ENCODE measurements at places on chromosomes 2 and 18.

- peaks cover 9% of the 10 kb centered on the region for H3K4me1 ChIP-seq
- peak overlapping the region; percentile 70 for H3K27ac ChIP-seq
- no peaks in the 10 kb centered on the region for H3K27me3 ChIP-seq
Observed at GRCh38 chr18:74733598-74733997, 135.9 kb downstream of the ZNF407 start.

- no peak overlapping the region for H3K4me3 ChIP-seq
- no peak for DNase-seq
- H3K27me3 ChIP-seq, result no peaks in the 10 kb centered on the region
- no peaks in the 10 kb centered on the region for H3K4me1 ChIP-seq
Observed at GRCh38 chr18:68500556-68500955, 214.4 kb downstream of the TMX3 start.

GRCh38 chr2:104945866-104946265 is 92.0 kb downstream of the POU3F3 start:
- H3K4me1 ChIP-seq, result no peaks in the 10 kb centered on the region
- H3K36me3 ChIP-seq, result no peaks in the 10 kb centered on the region
- H3K27ac ChIP-seq, result no peak overlapping the region
- H3K27me3 ChIP-seq, result peaks cover 13% of the 10 kb centered on the region

- H3K4me3 ChIP-seq, result no peak overlapping the region
- no peak for DNase-seq
- no peaks in the 10 kb centered on the region for H3K27me3 ChIP-seq
- H3K36me3 ChIP-seq, result no peaks in the 10 kb centered on the region
- no peak overlapping the region for H3K27ac ChIP-seq
Observed at GRCh38 chr18:24022161-24022560, 7.6 kb downstream of the TTC39C start.

DNA sequence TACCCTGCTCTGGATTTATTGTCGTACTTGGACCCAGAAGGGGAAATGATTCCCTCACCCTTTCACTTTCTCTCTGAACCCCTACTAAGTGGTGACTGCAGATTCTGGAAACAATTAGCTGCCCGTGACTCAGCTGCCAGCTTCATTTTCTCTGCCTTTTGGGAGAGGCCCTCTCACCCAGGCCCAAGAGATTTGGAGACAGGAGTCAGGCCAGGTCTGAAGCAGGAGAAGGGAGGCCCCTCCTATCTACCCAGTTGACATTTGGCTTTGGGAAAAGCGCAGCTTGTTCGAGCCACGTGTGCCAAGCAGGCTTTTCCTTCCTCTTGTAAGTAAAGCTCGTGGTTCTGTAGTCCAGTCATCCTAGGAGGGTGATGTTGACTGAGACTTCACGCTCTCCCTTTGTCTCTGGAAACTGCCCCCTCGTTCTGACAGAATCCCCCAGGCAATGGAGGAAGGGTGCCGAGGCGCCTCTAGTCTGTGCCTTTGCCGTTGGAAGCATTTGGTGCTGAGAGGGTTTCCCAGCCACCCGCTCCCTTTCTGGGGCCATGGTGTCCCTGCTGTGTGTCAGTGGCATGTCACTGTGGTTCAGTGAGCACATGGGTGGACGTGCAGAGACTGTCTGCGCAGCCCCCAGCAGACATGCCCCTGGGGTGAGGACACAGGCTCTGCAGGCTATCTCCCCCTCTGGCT is 8.6 kb downstream of the OXER1 start:
- no peak for DNase-seq
- no peaks in the 10 kb centered on the region for H3K27me3 ChIP-seq
- H3K36me3 ChIP-seq, result peaks cover 21% of the 10 kb centered on the region

DNA sequence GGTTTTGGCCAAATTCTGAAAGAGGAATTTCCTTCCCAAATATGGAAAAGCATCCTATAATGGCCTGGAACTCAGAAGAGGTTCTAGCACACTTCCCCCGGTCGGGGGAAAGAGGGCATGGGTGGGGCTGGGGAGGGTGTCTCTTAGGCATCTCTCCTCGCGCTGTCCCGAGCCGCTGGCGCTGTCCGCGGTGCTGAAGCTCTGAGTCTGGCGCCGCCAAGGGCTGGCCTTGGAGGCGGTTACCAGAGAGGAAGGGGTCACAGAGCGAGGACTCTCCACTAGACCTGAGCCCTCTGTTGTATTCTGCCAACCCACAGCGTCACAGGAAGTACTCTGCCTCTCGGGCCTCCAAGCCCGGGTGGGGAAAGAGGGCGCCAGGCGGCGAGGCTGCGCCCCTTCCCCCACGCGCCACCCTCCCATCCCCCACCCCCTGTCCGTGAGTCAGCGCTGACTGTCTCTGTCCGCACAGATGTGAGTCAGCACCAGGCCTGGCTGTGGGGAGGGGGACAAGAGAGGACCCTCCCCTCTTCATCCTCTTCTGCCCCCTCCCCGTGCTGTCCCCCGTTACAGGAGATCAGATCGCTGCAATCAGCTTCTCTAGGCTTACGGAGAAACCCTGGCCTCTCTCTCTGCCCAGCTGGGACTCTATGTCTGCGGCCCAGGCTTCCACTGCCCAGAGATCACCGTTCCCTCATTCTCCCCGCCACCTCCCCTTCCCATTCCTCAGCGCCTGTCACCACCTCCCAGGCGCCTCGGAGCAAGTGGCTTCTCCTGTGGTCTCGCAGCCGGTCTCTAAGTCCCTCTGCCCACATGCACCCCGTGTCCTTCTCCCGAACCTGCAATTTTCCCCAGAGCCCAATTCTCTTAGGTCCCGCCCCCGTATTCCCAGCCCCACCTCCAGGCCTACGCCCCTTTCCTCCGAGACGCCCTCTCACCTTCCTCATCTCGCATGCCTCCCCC is 779 bp downstream of the PTPRN start:
- DNase-seq, result peak; percentile 47
- no peak overlapping the region for H3K4me3 ChIP-seq
- H3K4me1 ChIP-seq, result no peaks in the 10 kb centered on the region
- H3K27me3 ChIP-seq, result peaks cover 43% of the 10 kb centered on the region
- H3K27ac ChIP-seq, result no peak overlapping the region

GRCh38 chr2:164910101-164910899 is 45.0 kb downstream of the SLC38A11 start:
- peak; percentile 84 for DNase-seq
- H3K4me3 ChIP-seq, result no peak overlapping the region
- H3K27me3 ChIP-seq, result no peaks in the 10 kb centered on the region
- H3K27ac ChIP-seq, result peak overlapping the region; percentile 95
- peaks cover 53% of the 10 kb centered on the region for H3K4me1 ChIP-seq

DNA sequence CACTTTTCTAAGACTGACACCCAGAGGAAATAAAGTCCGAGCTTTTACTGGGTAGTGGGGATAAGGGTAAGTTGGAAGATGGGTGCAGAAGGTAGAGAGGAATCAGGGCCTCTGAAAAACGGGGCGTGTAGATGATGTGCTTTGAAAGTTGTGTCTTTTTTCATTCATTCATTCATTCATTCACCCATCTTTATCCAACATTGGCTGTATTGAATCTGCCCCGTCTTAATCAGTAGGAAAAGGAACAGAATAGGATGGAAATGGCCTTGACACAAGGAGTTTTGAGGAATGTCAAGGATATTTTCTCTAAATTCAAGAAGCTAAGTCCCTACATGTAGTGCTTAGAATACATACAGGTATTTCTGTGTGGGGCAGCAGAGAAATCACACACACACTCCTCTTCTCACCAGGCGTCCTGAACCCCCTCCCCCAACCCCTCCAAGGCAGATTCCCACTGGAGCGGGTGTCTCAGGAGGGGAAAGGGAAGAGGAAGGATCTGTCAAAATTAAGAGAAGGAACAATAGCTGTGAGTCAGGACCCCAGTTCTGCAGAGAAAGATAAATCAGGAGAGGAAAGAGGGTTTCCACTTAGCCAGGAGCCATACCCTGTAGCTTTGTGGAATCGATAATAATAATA is 13.9 kb downstream of the DYSF start:
- no peaks in the 10 kb centered on the region for H3K36me3 ChIP-seq
- no peak overlapping the region for H3K27ac ChIP-seq
- peak overlapping the region; percentile 45 for H3K4me3 ChIP-seq
- no peak for DNase-seq
- H3K4me1 ChIP-seq, result no peaks in the 10 kb centered on the region

DNA sequence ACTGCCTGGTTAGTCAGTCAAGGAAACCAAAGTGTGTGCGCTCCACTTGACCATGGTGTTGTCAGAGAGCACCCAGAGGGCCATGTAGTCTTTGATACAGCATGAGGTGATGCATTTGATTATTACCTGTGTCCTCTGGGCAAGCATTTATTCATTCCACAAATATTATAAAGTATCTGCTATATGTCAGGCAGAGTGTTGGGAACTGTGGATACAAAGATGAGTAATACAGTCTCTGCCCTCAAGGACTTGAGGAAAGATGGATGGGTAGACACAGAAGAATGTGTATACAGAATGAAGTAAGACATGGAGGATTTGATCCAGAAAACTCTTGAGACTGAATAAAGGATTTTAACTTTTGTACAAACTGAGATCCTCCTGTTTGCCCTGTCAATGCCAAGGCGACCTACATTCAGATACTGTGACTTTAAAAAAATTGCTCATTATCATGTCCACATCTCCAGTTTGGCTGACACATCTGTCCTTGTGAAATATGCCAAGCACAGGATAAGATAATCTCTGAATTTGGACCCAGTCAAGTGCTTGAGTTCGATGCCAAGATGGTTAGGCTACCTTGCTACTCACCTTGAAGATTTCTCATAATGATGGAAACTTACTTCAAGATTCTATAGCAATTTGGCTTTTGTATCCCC is 50.8 kb downstream of the ACYP2 start:
- no peaks in the 10 kb centered on the region for H3K36me3 ChIP-seq
- H3K4me3 ChIP-seq, result no peak overlapping the region
- H3K27me3 ChIP-seq, result no peaks in the 10 kb centered on the region
- no peak for DNase-seq
- H3K4me1 ChIP-seq, result no peaks in the 10 kb centered on the region

- no peak overlapping the region for H3K4me3 ChIP-seq
- H3K4me1 ChIP-seq, result peaks cover 16% of the 10 kb centered on the region
- no peaks in the 10 kb centered on the region for H3K36me3 ChIP-seq
- no peak for DNase-seq
- H3K27me3 ChIP-seq, result no peaks in the 10 kb centered on the region
Observed at GRCh38 chr2:100814043-100814442, 5.9 kb upstream of the NPAS2 start.

- H3K4me1 ChIP-seq, result peaks cover 48% of the 10 kb centered on the region
- peaks cover 2% of the 10 kb centered on the region for H3K36me3 ChIP-seq
- DNase-seq, result no peak
- H3K27ac ChIP-seq, result peak overlapping the region; percentile 74
- H3K4me3 ChIP-seq, result peak overlapping the region; percentile 95
Observed at GRCh38 chr2:230865307-230865765, 594 bp downstream of the ITM2C start.

GRCh38 chr2:39497082-39497801 is 60.2 kb upstream of the MAP4K3 start:
- no peaks in the 10 kb centered on the region for H3K36me3 ChIP-seq
- H3K27ac ChIP-seq, result no peak overlapping the region
- DNase-seq, result no peak
- H3K4me1 ChIP-seq, result peaks cover 3% of the 10 kb centered on the region
- no peaks in the 10 kb centered on the region for H3K27me3 ChIP-seq

DNA sequence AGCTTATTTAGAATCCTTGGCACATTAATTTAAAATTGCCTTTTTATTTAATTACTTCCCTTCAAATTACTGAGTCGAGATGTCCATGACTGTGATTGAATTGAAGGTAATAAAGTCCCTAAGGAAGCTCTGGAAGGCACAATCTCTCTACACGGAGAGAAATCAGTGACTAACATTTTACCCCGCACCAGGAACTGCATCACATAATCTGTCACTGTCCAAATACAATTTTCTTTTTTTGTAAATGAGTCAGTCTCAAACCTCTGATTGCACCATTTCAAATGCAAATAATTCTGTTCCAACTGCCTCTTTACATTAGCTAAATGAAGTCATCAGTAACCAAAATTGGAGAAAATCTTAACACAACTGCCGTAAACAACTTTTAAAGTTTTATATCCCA is 311.9 kb downstream of the CCDC178 start:
- no peaks in the 10 kb centered on the region for H3K36me3 ChIP-seq
- no peak overlapping the region for H3K27ac ChIP-seq

- no peaks in the 10 kb centered on the region for H3K4me1 ChIP-seq
- no peaks in the 10 kb centered on the region for H3K27me3 ChIP-seq
- H3K36me3 ChIP-seq, result peaks cover 67% of the 10 kb centered on the region
- no peak for DNase-seq
- H3K4me3 ChIP-seq, result no peak overlapping the region
Observed at GRCh38 chr2:240595381-240596079, 9.0 kb downstream of the CAPN10 start.

DNA sequence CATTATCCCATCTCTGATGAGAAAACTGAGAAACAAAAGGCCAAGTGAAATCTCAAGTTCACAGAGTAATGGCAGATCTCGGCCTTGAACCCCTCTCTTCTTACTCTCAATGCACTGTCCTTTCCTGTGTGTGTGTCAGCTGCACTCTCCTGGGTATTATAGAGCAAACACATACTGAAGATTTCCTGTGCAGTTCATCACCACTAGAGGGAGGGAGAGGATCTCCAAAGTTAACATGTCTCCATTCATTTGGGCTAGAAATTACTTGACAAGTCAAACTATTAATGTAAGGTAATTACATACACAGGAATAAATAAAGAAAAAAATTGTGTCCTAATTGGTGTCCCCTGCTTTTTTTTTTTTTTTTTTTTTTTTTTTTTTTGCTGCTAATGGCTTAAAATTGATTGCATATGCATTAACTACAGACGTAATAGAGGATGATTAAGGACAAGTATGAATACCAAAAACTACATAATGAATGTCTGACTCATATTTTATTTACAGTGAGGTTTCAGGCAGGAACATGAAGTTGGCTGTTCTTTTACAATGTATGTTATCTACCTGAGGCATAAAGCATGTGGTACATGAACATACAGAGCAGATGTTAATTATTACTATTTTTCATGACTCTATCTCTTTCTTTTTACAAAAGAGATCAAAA is 269.2 kb downstream of the NYAP2 start:
- no peaks in the 10 kb centered on the region for H3K36me3 ChIP-seq
- peak; percentile 37 for DNase-seq
- no peak overlapping the region for H3K27ac ChIP-seq
- H3K4me3 ChIP-seq, result no peak overlapping the region
- no peaks in the 10 kb centered on the region for H3K4me1 ChIP-seq

All from large intestine (tissue), 12 donors.